ENCODE measurements at places on chromosomes 1 and 21.

DNA sequence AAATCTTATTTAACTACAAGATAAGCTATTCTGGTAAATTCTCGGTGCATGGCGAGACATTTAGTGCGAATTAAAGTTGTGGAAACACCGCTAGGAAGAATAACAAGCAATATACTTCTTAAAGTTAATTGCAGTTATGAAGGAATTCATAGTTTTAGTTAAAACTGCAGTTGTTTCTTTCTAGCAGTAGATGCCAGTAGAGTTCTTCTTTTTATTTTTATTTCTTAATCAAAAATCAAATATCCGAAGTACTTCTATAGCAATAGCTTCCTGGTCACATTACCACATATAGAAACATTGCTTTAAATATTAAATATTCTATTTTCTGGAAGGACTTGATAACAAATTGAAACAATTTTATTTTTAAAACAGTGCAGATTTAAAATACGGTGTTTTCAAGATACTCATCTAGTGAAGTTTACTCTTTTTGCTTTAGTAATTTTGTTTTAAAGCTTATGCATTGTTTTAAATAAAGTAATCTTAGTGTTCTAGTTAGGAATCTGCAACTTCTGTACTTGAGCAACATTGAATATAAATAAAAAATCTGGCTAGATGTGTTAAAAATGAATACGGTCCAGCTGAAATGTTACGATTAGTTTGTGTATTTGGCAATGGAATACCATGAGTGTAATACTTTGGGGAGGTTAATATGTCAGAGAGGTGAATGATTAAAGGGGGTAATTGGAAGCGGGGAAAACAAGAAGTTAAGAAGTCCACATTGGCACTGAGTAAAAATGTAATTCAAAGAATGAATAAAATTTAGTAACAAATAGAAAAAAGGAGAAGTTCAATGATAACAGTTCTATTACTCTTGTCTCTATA, 2.7 kb upstream of the PRKACB start:
- H3K27ac ChIP-seq = no peak overlapping the region
- no peaks in the 10 kb centered on the region for H3K36me3 ChIP-seq
- no peak for DNase-seq

GRCh38 chr1:100266741-100267140, 725 bp downstream of the RTCA start:
- DNase-seq = no peak
- H3K4me3 ChIP-seq = peak overlapping the region; percentile 97
- no peaks in the 10 kb centered on the region for H3K27me3 ChIP-seq
- H3K27ac ChIP-seq = peak overlapping the region; percentile 97

GRCh38 chr1:223231581-223231980, 88.5 kb upstream of the TLR5 start:
- H3K4me1 ChIP-seq = peaks cover 64% of the 10 kb centered on the region
- no peaks in the 10 kb centered on the region for H3K27me3 ChIP-seq
- no peak overlapping the region for H3K27ac ChIP-seq
- H3K4me3 ChIP-seq = no peak overlapping the region
- no peaks in the 10 kb centered on the region for H3K36me3 ChIP-seq

- H3K4me3 ChIP-seq = no peak overlapping the region
- H3K27ac ChIP-seq = no peak overlapping the region
- no peaks in the 10 kb centered on the region for H3K36me3 ChIP-seq
- no peaks in the 10 kb centered on the region for H3K27me3 ChIP-seq
Observed at GRCh38 chr1:58710190-58711085, 10.6 kb upstream of the MYSM1 start.

DNA sequence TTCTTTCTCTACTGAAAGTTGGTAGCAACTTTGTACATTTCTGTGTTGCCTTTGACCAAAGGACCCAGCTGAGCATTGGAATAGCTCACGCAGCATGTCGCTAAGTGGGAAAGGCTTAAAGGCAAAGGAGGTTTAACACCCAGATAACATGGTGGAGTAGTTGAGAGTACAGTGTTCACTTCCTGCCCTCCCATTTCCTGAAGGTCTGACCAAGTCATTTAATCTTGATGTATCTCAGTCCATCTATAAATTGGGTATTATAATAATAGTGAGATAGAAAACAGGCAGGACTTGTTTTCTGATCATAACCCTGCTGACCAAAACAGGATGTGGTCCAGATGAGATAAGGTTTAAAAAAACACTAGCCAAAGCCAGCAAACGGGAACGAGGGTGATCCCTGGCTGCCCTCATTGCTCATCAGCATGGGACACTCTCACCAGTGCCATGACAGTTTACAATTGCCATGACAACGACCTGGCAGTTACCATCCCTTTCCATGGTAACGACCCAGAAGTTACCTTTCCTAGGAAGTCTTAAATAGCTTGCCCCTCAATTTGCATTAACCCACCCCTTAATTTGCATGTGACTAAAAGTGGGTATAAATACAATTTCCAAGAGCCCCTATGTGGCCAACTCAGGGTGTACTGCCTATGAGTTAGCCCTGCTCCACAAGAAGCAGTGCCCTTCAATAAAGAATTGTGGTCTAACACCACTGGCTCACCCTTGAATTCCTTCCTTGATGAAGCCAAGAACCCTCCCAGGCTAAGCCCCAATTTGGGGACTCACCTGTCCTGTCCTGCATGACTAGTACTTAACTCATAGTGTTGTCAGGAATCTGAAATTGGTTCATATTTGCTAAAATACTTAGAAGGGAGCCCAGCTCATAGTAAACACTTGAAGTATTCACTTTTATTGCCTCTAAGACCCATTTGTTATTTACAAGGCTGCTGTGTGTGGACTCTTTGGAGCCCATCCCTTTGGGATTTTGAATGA, 28.4 kb upstream of the FHAD1 start:
- no peaks in the 10 kb centered on the region for H3K36me3 ChIP-seq
- H3K4me1 ChIP-seq = peaks cover 2% of the 10 kb centered on the region
- H3K27me3 ChIP-seq = peaks cover 36% of the 10 kb centered on the region
- DNase-seq = no peak

DNA sequence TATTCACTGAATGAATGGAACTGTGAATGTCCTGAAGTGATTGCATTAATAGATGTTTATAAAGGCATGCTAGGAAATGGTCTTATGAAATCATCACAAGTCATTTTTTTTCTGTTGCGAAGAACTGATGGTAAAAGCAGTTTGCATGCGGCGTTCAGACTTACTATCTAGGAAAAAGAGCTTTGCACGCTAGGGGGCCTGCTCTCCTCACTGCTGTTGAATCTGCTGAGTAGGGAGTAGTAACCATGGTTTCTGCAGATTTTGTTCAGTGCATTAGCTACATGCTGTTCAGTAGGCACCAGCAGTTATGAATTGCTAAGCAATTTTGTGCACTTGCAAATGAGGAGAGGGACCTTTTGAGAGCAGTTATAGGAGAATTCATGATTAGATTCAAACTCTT, 57.9 kb downstream of the CENPF start:
- no peak for DNase-seq
- H3K36me3 ChIP-seq = peaks cover 92% of the 10 kb centered on the region
- H3K4me1 ChIP-seq = peaks cover 2% of the 10 kb centered on the region
- H3K27ac ChIP-seq = no peak overlapping the region

DNA sequence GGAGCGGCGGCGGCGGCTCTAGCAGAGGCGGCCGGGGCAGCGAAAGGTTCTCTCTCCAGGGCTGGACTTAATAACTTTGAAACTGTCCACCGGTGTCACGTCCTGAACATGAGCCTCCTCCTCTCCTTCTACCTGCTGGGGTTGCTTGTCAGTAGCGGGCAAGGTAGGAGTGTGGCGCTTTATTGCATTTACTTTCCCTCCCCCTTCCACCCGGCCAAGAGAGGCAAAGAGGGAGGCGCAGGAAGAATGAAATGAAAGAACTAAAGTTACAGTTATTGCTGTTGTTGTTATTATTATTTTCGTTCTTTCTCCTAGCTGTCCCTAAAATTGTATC, 214 bp downstream of the NCAM2 start:
- H3K36me3 ChIP-seq = no peaks in the 10 kb centered on the region
- no peak overlapping the region for H3K27ac ChIP-seq
- peak overlapping the region; percentile 69 for H3K4me3 ChIP-seq
- DNase-seq = no peak
- H3K4me1 ChIP-seq = peaks cover 9% of the 10 kb centered on the region

GRCh38 chr1:43432907-43433306, 20.8 kb downstream of the HYI start:
- H3K27me3 ChIP-seq = no peaks in the 10 kb centered on the region
- no peaks in the 10 kb centered on the region for H3K4me1 ChIP-seq
- no peak overlapping the region for H3K4me3 ChIP-seq
- H3K36me3 ChIP-seq = peaks cover 97% of the 10 kb centered on the region
- no peak for DNase-seq

DNA sequence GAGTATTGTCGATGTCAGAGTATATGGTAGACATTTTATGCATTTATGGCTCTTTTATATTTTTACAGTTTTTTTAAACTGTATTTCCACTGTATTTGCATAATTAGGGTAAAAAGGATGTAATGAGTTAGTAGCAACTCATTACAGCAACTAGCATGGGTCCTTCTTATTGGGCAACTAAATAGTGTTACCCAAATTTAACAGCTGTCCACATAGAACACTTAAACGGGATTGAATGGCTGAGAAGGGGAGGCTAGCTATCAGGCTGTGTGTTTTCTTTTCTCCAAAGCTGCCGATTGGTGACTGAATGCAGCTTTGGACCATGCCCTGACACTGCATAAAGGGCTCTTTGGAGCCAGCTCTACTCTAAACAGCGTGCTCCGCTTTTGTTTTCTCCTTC, 75.4 kb downstream of the PTPRC start:
- no peak overlapping the region for H3K4me3 ChIP-seq
- H3K4me1 ChIP-seq = peaks cover 57% of the 10 kb centered on the region
- peak overlapping the region; percentile 61 for H3K27ac ChIP-seq
- no peaks in the 10 kb centered on the region for H3K27me3 ChIP-seq

DNA sequence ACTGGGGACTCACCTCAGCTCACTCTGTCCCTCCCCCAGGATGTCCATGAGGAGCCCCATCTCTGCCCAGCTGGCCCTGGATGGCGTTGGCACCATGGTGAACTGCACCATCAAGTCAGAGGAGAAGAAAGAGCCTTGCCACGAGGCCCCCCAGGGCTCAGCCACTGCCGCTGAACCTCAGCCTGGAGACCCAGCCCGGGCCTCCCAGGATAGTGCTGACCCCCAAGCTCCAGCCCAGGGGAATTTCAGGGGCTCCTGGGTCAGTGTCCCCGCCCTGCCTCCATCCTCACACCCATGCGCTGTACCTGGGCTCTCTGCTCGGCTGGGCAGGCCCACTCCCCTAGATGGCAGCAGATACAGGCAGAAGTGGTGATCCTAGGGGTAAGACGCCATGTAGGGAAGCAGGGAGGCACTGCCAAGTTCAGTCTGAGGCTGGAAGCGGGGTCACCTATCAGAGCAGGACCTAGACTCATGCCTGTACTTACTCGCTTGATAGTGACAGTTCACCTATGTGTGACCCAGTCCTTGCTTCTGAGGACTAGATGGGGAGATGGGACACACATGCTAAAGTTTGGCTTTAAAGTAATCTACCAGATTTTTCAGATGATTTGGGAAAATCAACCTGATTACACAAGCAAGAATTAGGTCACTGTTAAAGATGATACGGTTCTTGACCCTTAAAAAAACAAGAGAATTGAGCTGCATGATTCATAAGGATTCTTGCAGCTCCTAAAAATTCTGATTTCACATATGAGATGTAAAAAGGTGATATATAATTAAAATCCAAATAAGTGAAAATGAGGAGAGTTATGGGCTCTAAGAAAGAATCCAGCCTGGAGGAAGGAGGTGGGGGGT, 38.7 kb downstream of the ETNK2 start:
- H3K27me3 ChIP-seq = no peaks in the 10 kb centered on the region
- H3K4me1 ChIP-seq = no peaks in the 10 kb centered on the region
- no peak for DNase-seq
- H3K4me3 ChIP-seq = no peak overlapping the region

- H3K36me3 ChIP-seq = no peaks in the 10 kb centered on the region
- H3K27me3 ChIP-seq = no peaks in the 10 kb centered on the region
- no peaks in the 10 kb centered on the region for H3K4me1 ChIP-seq
- H3K4me3 ChIP-seq = no peak overlapping the region
Observed at GRCh38 chr1:60589916-60590315, 492.4 kb upstream of the NFIA start.

- H3K4me1 ChIP-seq = peaks cover 33% of the 10 kb centered on the region
- H3K36me3 ChIP-seq = peaks cover 3% of the 10 kb centered on the region
- peak; percentile 74 for DNase-seq
- peaks cover 34% of the 10 kb centered on the region for H3K27me3 ChIP-seq
- H3K4me3 ChIP-seq = peak overlapping the region; percentile 87
- peak overlapping the region; percentile 90 for H3K27ac ChIP-seq
Observed at GRCh38 chr1:19644681-19645410, 735 bp downstream of the NBL1 start.

DNA sequence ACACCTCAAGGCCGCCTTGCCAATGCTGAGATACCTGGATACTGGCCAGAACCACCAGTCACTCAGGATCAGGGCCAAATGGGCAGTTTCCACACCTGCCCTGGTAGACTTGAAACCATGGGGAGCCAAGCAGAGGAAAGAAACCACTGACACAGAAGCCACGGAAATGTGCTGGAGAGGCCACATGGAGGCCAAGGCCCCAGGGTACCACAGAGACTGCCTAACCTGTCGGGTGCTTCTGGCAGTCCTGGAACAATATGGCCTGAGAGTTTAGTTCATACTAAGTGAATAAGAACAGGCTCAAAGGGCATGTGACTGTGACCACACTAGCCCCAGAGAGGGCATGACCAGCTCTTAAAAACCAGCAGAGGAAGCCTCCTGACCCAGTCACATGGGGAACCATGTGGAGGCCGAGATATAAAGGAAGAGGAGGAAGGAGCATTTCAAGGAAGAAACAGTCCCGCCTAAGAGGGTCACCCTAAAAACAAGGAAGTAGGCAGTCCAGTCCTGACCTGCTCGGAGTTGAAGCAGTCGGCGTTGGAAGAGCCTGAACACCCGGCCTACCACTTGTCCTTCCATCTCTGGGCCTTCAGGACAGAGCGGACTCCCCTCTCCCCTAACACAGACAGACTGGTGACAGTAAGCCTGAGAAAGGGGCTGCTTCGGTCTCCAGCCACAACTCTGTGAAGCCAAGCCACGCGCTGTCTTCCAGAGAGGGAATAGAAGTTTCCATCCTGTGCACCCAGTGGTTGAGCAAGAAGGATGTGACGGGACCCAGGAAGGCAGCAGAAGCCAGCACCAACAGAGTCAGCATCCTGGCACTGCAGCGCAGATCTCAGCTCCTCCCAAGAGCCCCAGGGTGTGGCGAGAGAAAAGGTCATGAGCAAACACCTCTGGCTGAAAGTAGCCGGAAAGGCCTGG, at the start of gene DENND2D:
Gene DENND2D (minus strand): TSS at position 766 of the 921 bp plus-strand sequence. CDS start 187 bp downstream, at position 579.
- no peaks in the 10 kb centered on the region for H3K27me3 ChIP-seq
- peak; percentile 81 for DNase-seq
- H3K4me3 ChIP-seq = peak within 1 kb of the TSS; percentile 96
- H3K27ac ChIP-seq = peak within 1 kb of the TSS; percentile 98

DNA sequence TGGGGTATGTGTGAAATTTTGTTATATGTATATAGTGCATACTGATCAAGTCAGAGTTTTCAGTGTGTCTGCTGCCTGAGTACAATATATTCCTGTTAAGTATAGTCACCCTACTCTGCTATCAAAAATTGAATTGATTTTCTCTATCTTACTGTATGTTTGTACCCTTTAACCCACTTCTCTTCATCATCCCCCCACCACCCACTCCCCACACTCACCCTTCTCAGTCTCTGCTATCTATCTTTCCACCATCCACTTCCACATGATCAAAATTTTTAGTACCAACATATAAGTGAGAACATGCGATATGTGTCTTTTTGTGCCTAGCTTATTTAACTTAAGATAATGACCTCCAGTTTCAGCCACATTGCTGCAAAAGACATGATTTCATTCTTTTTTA, 4.2 kb downstream of the LY9 start:
- peak overlapping the region; percentile 95 for H3K27ac ChIP-seq
- peaks cover 89% of the 10 kb centered on the region for H3K4me1 ChIP-seq
- no peak for DNase-seq
- H3K27me3 ChIP-seq = no peaks in the 10 kb centered on the region
- H3K4me3 ChIP-seq = peak overlapping the region; percentile 81
